ENCODE measurements at places on chromosomes 5 and 9. TPM values are rescaled to one million over a fixed set of nuclear protein-coding genes. Genes with fewer than 3 reads are reported as not detected.

Gene IL9
- not detected for total RNA-seq

Gene SH3RF2
- not detected for total RNA-seq

GRCh38 chr5:99765011-99765410 is 770.2 kb upstream of the FAM174A start:
- H3K36me3 ChIP-seq, result no peaks in the 10 kb centered on the region
- no peak overlapping the region for H3K4me3 ChIP-seq
- H3K27ac ChIP-seq, result no peak overlapping the region
- no peaks in the 10 kb centered on the region for H3K27me3 ChIP-seq
- DNase-seq, result no peak

- no peaks in the 10 kb centered on the region for H3K4me1 ChIP-seq
- H3K4me3 ChIP-seq, result no peak overlapping the region
- no peak for DNase-seq
- H3K36me3 ChIP-seq, result no peaks in the 10 kb centered on the region
- H3K27me3 ChIP-seq, result no peaks in the 10 kb centered on the region
- H3K27ac ChIP-seq, result no peak overlapping the region
Measured at GRCh38 chr5:94470802-94471201, 147.6 kb downstream of the KIAA0825 start.

DNA sequence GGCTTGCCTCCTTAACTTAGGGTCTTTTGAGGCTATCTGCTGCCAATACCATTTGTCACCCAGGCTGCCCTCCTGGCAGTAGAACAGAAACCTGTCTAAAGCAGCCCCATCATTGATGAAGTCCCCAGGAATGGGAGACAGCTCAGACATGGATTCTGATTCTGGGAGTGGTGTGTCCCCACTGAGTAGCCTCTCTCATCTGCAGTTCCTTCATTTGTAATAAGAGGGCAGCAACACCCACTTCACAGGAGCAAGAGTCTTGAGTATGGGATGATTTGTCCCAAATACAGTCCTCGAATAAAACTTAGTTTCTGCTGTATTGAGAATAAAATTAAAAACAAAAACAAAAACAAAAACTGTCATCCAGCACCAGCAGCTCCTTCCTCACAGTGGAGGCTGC is 167.6 kb downstream of the ASTN2 start:
- DNase-seq, result no peak
- H3K4me3 ChIP-seq, result no peak overlapping the region
- H3K4me1 ChIP-seq, result no peaks in the 10 kb centered on the region
- H3K27me3 ChIP-seq, result no peaks in the 10 kb centered on the region
- no peak overlapping the region for H3K27ac ChIP-seq
